Stimulated activated CD4-positive, alpha-beta T cell treated with anti-CD3 and anti-CD28 coated beads, TNF-alpha, amount 100 ng/mL, for 48 hours (primary cell): ENCODE measurements at places on chromosomes 5 and 9.

DNA sequence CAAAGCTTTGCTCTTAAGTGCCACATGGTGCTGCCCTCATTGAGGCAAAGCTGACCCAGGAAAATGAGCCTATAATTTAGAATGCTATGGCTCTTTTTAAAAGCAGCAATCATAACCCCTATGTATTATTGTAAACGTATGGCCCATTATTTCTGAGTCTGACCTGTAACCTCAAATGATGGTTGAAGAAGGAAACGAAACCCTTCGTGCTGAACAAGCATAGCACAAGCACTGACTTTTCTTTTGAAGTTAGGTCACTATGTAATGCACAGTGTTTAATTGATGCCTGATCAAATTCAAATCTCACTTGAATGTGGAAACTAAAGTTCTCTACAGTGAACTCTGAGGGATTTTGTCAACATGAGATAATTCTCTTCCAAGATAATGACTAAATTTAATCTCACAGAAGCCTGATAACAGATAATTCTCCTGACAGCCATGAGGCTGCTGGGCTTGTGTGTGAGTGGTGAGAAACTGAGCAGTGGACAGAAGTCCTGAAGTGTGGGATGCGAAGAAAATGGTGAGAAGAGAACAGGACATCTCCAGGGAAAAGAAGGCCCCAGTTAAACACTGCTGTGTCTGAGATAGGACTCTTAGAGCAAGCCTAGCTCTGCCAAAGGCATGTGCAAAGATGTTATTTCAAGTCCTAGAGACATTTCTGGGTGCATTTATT, 226.9 kb downstream of the MAN2A1 start:
- DNase-seq, result no peak

DNA sequence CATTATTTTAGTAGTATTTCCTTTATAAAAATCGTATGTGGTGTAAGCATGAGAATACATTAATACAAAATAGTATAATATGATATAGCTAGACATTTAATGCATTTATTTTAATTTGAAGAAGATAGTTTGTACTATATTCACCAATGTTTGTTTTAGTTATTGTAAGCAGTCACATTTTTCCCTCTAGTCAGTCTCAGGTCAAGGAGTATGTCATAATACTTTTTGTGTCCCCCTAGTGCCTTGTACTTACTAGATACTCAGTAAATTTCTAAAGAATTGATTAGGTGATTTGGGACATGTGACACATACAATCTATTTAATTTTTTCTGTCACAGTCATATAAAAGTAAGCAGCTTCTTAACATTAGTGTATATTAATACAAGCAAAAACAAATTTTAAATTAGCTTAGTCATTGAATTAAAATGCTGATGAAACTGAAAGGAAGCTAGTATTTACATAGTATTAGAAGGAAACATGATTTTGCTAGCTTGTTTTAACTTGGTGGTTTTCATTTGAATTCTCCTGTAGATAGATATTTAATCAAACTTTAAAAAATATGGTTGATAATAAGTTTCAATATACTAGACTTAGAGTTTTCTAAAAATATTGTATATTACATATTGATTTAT, 242.2 kb downstream of the FER start:
- no peak for DNase-seq

GRCh38 chr5:108947164-108947563, 199.5 kb downstream of the FER start:
- DNase-seq, result no peak

- no peak for DNase-seq
These were observed 19.3 kb downstream of the MOCS2 start for GRCh38 chr5:53090229-53090628.

GRCh38 chr5:178284093-178284675, 51.6 kb upstream of the PHYKPL start:
- no peak for DNase-seq

DNA sequence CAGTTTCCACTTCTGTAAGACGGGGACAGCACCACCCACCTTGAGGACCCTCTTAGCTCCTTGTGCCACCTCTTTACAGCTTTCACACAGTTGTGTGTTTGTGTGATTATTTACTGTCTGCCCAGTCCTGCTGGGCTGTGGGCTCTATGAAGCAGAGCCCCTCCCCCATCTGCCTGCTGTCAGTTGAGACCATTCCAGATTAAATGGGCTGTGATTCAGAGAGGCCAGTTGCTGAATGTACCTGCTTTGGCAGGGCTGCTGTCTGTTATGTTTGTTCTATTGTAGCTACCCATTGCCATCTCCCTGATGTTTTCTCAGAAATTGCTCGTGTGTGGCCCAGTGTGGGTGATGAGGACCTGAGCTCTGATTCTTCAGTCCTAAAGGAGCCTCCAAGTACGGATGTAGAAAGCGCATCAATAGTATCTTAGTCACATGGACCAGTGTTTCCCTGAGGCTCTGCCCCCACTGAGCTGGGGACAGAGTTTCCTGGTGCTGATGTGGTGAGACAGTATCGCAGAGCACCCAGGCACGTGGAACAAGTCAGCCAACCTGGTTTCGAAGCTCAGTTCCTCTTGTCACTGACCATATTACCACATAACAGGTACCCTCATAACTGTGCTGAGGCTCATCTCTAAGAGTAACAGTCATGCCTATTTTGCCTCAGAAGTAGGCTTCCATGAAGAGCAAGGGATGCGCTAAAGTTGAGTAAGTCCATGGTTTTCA, 3.7 kb downstream of the ANGPTL2 start:
- no peak for DNase-seq

DNA sequence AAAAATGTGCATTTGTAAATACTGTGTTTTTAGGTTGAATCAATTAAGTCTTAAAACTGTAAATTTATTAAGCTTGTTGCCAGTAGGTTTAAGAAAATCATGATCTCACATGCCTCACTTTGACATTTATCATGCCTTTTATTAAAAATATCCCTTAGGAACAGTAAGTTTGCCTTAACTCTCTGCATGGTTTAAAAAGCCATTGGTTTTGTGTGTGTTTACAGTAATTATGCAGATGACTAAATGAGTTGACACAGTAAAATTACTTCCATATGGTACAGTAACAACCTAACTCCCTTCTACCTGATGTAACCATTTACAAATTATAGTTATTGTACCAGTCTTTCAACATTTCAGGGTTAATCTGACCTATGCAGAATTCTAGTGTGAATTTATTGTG, 6.5 kb downstream of the RPS6 start:
- DNase-seq, result no peak

DNA sequence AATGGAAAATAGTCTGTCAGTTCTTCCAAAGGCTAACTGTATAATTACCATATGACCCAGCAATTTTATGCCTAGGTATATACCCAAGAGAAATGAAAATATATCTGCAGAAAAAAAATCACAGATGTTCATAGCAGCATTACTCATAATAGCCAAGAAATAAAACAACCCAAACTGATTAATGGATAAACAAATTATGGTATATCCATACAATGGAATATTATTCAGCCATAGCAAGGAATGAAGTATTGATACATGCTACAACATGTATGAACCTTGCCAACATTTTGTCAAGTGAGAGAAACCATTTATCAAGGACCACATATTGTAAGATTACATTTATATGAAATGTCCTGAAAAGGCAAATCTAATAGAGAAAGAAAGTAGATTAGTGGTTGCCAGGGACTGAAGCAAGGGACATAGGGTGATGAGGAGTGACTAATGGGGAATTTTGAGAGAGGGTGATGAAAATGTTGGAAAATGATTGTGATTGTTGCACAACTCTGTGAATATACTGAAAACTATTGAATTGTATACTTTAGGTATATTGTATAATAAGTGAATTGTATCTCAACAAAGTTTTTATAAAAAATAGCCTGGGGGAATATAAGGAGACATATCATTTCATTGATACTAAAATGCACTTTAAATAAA, 114.4 kb downstream of the PBX3 start:
- no peak for DNase-seq

DNA sequence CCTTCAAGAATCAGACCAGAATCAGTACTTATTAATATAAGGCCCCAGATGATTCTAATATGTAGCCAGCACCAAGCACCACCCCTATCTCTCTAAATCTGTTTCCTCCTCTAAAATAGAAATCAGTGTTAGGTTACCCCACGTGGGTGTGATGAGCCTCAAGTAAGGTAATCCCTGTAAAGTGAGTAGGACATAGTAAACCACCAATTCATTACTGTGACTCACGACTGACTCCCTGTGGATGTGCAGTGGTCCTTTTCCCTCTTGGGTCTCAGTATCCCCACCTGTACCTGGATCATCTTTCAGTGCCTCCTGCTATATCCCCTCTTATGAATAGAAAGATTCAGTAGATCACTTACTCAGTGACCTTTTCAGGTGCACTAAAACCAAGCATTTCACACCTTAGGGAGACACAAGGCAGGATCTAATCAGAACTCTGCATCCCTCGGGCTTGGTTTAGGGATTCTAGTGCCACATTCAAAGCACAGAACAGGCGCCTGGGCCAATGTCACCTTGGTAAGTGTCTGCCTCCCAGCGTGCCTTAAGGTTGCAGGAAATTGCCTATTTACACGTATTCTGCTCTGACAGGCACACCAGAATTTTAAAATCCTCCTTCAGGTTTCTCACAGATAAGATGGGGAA, 12.2 kb upstream of the ALDH1B1 start:
- DNase-seq, result no peak

DNA sequence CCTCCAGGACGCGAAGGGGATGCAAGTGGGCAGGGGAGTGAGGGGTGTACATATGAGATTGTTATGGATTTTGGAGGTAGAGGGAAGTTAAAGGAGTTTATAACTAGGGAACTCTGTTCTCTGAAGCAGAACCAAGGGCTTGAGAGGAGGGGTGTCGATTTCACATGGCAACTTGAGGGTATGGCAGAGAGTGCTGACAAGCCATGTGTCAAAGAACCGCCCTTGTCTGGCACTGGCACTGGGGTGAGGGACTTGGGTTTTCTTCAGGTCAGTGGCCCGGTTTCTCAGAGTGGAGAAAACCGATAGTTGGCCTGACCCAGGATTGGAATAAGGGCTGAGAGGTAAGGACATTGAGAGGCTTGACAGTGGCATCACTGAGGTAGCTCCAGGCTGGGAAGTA, 47.7 kb upstream of the TESK1 start:
- no peak for DNase-seq

GRCh38 chr9:131107760-131108159, 11.4 kb downstream of the AIF1L start:
- no peak for DNase-seq

- no peak for DNase-seq
These were observed 22.4 kb downstream of the LHX6 start for GRCh38 chr9:122206118-122207046.

DNA sequence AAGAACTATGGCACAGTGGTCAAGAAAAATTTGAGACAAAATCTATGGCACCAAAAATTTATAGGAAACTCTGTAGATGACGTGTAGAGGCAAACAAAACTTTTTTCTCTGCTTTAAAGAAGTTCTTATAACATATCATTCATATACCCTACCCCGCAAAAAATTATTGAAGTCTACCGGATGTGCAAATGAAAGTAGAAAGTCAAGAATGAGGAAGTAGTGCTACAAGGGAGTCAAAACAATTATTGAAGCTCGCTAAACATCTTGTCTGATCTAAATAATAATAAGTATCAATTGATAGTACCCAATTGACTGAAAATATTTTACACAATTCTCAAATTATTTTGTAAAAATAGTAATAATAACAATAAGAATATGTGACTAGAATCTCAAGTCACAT, 398.5 kb downstream of the TAF11L14 start:
- no peak for DNase-seq

DNA sequence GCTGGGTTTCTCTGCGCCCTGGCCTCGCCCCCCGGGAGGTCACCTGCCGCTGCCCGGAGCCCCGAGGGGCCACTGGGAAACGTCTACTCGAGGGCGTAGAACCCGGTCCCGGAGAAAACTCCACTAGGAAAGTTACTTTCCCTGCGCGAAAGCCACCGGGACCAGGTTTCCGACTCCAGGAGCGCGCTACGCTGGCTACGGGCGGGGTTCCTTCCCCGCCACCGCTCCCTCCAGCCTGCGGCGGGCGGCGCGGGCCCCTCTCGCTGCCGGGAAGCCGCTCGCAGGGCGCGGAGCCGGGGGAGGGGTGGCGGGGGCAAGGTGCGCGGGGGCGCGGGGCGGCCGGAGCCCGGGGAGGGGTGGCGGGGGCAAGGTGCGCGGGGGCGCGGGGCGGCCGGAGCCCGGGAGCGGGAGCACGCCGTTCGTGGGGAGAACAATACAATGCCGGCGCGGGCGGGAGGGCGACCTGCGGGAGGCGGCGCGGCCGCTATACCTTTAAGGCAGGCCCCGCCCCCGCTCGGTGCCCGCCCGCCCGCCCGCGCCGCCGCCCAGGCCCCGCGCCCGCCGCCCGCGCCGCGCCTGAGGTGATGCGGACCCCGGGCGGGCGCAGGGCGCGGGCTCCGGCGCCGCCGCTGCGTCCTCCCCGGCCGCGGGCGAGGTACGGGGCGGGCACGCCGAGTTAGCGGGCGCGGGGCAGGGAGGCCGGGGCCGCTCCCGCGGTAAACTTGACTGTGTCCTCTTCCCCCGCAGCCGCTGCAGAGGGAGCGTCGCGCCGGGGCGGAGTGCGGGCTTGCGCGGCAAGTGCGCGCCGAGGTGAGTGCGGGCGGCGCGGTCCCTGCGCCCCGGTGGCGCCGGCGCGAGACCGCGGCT, 278.1 kb downstream of the AOPEP start:
- no peak for DNase-seq
